ENCODE measurements at places on chromosomes 4 and X.

- DNase-seq: no peak
Measured at GRCh38 chr4:174209341-174209740, 74.1 kb downstream of the FBXO8 start.

DNA sequence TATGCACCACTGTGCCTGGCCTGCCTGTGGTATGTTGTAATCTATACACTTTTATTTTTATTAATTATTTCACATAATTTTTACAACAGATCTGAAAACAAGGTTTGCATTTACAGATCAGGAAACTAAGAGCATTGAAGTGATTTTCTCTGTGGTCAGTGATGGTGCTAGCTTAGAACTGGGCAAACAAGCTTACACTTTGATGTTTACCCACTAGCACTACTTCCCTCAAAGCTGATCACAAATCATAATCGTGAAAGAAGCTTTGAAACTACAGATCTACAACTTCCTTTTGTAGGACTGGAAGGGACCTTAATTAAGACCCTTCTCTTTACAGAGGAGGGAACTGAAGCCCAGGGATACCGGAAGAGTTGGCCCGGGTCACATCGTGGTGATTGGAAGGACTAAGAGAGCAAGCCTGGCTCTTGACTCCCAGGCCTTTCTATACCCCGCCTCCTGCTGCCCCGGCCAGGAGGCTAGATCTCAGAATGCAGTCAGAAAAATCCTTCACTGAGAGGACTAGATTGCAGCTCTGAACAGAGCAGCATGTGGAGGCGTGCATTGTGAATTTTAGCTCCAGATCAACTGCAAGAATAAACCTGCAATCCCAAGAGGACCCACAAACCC, 93.7 kb upstream of the ZNF827 start:
- no peak for DNase-seq

DNA sequence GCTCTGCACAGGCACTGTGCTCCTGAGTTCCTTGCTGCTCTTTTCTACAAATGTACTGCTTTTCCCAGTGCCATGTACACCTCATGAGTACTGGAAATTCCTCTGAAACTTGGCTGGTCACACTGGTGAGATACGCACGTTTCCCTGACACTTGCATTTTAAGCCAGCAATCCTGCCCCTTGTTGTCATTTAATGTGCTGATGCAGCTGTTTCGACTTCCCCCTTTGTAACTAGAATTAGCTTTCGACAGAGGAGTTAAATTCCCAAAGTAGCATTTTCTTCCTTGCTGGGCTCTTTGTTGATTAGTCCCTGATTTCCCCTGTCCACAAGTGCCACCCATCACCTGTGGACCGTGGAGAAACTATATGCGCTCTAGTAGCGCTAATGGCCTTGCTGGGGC, 77.5 kb downstream of the IQCM start:
- no peak for DNase-seq

DNA sequence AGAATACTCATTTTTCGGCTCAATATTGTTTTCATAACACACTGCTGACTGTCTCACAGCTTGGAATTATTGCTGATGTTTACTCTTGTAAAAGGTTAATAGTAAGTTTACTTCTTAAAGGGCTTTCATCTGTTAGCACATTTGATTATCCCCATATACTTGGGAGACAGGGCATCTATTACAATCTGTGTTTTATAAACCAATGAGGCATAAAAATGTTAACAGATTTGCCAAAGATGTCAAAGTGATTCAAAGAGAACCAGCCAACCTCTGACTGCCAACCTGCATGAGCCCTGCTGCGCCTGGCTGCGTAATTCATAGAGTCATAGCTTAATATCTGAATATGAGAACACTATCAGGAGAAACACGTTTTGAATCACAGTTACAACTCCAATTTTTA, 665.6 kb downstream of the TRIML1 start:
- DNase-seq: no peak

- DNase-seq: no peak
Measured at GRCh38 chr4:80385397-80386280, 50.1 kb downstream of the CFAP299 start.

GRCh38 chr4:76716020-76716419, 181.9 kb downstream of the SOWAHB start:
- no peak for DNase-seq

All from stimulated activated CD4-positive, alpha-beta T cell treated with anti-CD3 and anti-CD28 coated beads, Interleukin-1b, Interleukin-23, amount 100 ng/mL, for 24 hours (primary cell).